Left hindlimb (tissue), 1 donor: ENCODE measurements at places on chromosomes 16 and 17.

- DNase-seq = no peak
Measured at GRCh38 chr17:71260366-71260940, 860.4 kb upstream of the SOX9 start.

DNA sequence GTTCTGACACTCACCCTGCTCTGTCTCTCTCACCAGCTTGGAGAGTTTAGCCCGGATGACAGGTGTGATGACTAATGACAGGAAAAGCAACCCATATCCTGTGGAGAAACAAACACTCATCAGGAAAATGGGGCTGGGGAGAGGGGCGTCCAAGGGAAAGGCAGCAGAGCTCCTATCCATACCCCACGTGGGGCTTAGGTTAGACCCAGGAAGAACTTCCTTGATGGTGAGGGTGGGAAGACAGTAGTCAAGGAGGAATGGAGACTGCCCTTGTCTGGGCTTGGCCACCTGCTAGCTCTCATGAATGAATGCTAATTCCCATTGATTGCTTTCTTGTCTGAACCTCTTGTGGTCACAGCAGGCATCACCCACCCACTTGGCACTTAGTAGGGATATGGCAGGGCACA, 3.8 kb downstream of the SLC46A1 start:
- no peak for DNase-seq

- DNase-seq = no peak
Measured at GRCh38 chr17:55652825-55653224, 69.8 kb downstream of the TMEM100 start.

DNA sequence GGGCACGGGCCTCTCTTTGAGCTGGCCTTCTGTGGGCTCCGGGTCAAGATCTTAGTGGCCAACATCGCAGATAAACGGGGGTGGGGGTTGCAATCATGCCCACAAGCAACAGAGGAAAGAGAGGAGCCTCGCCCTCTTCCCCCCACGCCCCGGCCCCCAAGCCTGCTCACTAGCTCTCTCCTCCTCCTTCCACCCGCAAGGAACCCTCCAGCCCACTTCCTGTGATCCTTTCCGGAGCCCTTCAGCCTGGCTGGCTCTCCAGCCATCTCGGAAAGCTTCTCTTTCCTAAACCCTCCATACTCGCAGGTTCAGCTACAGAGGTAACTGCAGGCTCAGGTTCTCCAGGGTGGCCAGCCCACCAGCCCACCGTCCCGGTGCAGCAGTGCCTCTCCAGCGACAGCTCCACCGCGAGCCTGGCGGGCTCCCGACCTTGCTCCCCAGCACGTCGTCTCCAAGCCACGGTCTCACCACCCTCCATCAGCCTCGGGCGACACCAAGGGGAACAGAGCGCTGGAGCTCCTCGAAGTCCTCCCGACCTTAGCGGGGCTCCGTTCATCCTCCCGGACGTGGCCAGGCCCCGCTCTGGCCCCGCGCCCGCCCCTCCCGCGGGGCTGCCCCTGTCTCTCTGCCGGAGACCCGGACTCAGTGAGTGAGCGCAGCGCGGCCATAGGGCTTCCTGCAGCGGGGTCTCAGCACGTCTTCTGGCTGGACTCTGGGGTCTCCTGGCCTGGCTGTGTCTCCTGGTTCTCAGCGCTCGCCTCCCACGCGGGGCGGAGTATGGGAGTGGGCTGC, 12.9 kb upstream of the ODF4 start:
- peak; percentile 75 for DNase-seq

DNA sequence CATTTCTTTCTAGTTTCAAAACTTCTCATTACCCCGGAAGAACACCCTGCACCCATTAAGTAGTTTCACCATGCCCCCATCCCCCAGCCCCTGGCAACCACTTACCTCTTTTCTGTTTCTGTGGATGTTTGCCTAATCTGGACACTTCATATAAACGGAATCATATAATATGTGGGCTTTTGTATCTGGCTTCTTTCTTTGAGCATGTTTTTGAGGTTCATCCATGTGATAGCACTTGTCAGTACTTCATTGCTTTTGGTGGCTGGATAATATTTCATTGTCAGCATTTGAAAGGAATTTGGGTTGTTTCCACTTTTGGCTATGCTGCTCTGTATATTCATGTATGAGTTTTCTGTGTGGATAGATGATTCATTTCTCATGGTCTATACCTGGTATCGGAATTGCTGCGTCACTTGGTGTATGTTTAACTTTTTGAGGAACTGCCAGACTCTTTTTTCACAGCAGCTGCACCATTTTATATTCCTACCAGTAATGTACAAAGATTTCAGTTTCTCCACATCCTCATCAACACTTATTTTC, 30.0 kb upstream of the SLC5A10 start:
- DNase-seq = no peak

GRCh38 chr16:76639685-76640289, 362.6 kb downstream of the CNTNAP4 start:
- no peak for DNase-seq

DNA sequence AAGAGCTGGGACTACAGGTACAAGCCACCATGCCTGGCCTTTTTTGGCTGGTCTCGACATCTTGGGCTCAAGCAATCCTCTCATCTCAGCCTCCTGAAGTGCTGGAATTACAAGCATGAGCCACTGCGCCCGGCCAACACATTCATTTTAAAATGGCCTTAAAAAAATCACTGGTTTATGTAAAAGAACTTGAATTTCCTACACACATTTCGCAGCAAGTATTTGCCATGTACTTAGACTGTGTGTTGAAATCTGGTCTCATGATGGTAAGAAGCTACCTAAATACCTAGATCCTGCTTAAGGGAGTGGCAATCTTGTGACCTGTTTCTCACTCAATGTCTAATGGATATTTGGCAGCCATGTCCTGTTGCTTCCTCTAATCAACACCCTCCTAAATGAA, 8.5 kb upstream of the CYTH1 start:
- peak; percentile 6 for DNase-seq

GRCh38 chr16:9122342-9122741, 30.9 kb downstream of the HAPSTR1 start:
- DNase-seq = no peak

GRCh38 chr17:77793146-77793970, 165.1 kb upstream of the TNRC6C start:
- DNase-seq = no peak

DNA sequence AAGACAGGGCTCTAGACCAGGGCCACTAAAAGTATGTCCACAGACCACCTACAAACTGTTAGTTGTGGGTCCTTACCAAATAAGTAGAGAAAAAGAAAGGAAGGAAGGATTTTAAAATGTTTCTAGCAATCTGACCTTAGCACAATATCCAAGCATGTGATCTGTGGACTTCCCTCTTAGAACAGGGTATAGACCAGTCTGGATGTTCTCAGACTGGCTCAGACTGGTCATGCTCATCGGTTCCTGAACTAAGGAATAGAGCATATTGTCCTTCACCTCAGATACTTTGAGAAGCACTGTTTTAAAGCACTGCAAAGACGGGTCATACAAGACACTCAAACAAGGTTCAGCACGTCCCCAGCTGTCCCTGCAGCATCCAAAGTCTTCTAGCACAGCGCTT, 25.8 kb downstream of the CUEDC1 start:
- DNase-seq = no peak

DNA sequence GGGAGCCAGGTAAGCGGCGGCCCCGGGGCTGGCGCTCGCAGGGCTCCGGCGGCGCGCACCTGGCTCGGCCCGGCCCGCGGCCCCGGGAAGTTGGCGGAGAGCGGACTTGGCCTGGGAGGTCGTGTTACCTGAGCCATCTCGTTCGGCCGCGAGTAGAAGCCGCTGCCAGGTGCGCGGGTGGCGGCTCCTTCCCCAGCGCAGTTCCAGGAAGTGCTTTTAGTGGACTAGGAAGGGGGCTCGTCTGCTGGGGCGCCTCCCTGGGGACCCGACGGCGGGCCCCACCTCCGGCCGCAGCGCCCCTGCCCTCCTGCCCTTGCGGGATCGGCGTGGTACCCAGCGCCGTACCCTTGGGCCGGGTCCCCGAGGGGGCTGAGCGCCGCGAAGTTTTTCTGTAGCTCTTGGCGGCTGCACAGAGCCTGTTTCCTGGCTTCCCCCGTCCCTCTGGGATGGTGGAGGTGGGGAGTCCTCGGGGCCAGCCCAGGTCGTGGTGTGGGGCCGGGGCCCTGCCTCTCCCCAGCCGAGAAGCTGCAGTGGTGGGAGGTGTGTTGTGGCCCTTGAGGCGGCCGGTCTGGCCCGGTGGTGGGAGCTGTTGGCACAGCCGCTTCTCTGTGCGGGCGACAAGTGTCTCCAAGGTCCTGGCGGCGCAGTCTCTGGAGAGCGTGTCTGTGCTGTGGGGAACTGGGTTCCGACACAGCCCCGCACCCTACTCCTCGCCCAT, 96.9 kb downstream of the RAB11FIP4 start:
- no peak for DNase-seq

GRCh38 chr16:56252835-56253234, 61.5 kb downstream of the GNAO1 start:
- DNase-seq = no peak

DNA sequence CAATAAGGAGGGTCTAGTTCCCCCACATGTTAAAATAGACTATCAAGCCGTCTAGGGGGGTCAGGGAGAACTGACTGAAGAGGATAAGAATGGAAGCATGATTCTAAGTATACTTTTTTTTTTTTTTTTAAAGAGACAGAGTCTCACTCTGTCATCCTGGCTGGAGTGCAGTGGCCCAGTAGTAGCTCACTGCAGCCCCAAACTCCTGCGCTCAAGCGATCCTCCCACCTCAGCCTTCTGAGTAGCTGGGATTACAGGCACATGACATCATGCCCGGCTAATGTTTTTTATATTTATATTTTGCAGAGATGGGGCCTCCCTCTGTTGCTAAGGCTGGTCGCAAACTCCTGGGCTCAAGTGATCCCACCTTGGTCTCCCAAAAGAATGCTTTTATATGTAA, 14.2 kb downstream of the AMFR start:
- no peak for DNase-seq

- no peak for DNase-seq
Measured at GRCh38 chr16:82146556-82146955, 23.5 kb downstream of the MPHOSPH6 start.

DNA sequence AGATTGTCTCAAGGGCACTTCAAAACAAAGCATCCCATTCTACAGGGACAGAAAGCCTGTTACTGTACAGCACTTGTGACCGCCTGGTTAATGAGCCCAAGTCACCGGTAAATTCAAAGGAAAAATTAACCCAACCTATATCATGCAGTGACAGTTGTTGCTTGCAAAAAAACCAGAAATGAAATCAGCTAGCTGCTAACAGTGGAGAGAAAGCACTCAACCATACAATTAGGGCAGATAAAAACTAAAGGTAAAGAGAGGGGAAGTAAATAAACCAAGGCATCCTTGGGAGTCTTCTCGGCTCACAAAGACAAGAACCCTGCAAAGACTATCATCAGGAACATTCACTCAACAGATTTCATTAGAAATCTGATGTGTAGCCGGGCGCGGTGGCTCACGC, 5.9 kb downstream of the RETREG3 start:
- no peak for DNase-seq
